Activated CD4-positive, alpha-beta T cell treated with anti-CD3 and anti-CD28 coated beads for 48 hours (primary cell): ENCODE measurements at places on chromosomes 5 and 9.

DNA sequence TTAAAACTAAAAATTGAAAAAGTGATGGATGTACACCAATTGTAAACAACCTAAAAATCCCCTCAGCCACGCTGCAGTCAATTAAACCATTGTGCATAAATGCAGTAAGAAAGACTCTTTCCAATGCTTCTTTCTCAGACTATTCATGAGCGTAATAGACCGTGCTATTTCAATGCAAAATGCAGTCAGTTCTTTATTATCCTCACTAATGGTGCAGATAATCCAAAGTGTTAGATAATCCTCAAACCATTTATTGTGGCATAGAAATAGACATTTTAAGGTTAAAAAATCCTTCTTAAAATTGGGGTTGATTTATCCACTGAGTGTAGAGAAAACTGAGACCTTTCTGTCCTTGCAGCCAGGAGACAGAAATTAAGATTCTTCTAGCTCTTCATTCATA lies 1862.8 kb downstream of the EFNA5 start:
- DNase-seq: no peak

- no peak for DNase-seq
These were observed 15.3 kb downstream of the ZNF462 start for GRCh38 chr9:106878081-106878837.

- DNase-seq: no peak
These were observed 89.1 kb upstream of the PTPRD start for GRCh38 chr9:10701906-10702305.

GRCh38 chr5:69305512-69305911 lies 27.1 kb downstream of the CCDC125 start:
- no peak for DNase-seq

DNA sequence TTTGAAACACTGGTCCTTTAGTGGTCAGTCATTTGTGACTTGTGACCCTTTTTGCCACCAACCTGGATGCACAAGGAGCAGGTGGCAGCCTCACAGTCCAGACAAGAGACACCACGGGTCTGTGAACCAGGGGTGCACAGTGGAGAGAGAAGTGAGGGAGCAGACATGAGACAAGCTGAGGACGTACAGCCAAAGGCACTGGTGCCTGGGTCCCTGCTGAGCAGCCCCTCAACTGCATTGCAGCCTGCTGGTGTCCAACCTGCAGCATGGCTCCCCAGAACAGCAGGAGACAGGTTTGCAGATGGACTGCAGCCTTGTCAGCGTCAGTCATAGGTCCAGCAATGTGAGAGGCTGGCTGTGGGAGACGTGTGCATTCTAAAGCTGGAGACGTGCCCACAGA lies 124.2 kb upstream of the FSTL4 start:
- no peak for DNase-seq

GRCh38 chr9:124210697-124211096 lies 47.1 kb upstream of the NEK6 start:
- DNase-seq: peak; percentile 66

GRCh38 chr5:76085243-76085579 lies 2.0 kb downstream of the SV2C start:
- no peak for DNase-seq

DNA sequence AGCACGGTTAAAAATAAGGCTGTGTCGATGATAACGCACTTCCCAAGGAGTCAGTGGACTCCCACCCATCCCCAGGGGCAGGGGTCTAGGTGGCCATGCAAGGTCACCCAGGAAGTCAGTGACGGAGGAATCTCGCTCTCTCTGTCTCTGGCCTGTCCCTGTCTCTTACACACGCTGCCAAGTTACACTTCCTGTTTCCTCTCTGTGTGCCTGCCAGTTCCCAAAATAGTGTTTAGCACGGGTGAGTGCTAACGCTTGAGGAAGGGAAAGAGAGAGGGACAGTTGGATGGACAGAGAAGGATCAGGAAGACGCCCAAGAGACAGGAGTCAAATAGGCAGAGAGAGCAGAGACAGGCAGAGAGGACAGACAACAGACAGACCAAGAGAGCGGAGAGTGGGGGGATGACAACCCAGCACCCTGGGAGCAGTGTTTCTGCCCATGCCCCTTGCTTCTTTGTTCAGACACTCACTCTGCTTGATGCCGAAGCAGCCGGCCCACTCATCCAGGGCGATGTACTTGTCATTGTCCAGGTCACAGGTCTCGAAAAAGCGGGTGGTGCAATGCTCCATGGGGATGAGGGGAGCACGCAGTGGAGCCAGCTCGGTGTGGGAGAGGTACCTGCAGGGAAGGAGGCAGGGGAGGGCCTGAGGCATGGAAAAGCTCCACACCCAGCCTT lies 23.0 kb downstream of the SPARC start:
- no peak for DNase-seq

GRCh38 chr9:78565481-78565880 lies 268.6 kb downstream of the PSAT1 start:
- no peak for DNase-seq

- DNase-seq: no peak
These were observed 14.7 kb upstream of the BRD3OS start for GRCh38 chr9:134010310-134011173.

- DNase-seq: no peak
These were observed 40.2 kb upstream of the LPAR1 start for GRCh38 chr9:111078391-111079038.

- DNase-seq: peak; percentile 66
These were observed 49.9 kb downstream of the COL15A1 start for GRCh38 chr9:98993570-98993945.

GRCh38 chr9:68454579-68455334 lies 85.9 kb downstream of the TMEM252 start:
- no peak for DNase-seq

- no peak for DNase-seq
These were observed 21.8 kb upstream of the NKX2-5 start for GRCh38 chr5:173256800-173257199.

DNA sequence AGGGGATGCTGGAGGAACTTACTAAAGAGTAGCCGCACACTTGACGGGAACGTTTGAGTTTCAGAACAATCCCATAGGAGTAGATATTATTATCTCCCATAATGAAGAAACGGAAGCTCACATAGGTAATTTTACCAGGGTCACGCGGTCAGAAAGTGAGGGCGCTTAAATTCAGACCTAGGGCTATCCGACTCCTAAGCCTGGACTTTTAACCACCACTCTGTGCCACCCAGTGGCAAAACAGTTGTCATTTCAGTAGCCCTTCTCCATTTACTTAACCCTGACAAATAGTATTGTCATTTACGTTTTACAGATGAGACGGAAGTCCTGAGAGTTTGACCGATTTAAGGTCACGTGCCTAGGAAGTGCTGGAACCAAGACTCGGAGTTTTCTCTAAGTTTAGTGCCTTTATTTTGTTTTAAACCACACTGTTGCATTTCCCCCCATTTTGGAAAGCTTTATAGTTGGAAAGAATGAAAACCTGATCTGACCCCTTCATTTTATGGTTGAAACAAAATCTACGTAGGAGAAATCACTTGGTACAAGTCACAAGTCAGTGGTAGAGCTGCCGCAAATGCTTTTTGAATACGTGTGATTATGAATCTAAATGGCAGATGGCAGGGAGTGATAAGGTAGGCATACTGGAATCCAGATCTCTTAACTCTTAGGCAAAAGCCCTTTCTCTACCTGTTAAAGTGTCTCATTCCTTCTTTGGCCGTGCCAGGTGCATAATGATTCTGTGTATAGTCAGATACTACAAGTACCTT lies 650 bp downstream of the MRRF start:
- DNase-seq: no peak

DNA sequence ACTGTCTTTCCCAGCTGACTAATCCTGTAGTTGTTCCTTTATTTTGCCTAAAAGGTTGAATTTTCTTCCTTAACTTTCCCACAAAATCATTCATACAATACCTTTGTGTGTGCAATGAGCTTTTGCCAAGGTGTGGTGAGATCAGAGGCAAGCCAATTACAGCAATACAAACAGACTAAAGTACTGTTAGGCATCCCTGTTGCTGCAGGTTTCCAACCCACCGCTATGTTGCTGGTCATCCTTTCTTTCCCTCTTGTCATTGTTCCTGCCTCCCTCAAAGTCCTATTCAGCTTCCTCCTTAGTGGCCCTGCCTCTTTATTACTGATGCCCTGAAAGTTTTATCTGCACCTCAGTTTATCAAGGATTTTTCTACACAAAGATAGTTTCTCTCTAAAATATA lies 22.1 kb downstream of the ITGA2 start:
- DNase-seq: no peak

DNA sequence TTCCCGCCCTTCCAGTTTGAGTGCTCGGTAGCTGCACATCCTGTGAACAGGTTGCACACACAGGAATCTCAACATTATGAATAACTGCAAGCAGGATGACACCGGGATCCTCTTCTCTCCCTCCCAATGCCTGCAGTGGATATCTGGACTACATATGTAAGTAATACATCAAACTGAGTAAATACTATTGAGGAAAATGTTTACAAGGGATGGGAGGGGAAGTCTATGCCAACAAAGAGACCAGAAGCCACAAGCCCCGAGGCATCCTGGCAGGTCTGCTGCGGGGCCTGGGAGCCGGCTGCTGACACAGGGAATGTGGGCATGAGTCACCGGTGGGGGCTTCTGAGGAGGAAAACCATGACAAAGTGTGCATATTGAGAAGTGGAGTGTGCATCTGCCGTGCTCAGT lies 8.6 kb upstream of the ANKRD33B start:
- no peak for DNase-seq

GRCh38 chr9:118693645-118694044 lies 675.6 kb downstream of the BRINP1 start:
- DNase-seq: no peak

DNA sequence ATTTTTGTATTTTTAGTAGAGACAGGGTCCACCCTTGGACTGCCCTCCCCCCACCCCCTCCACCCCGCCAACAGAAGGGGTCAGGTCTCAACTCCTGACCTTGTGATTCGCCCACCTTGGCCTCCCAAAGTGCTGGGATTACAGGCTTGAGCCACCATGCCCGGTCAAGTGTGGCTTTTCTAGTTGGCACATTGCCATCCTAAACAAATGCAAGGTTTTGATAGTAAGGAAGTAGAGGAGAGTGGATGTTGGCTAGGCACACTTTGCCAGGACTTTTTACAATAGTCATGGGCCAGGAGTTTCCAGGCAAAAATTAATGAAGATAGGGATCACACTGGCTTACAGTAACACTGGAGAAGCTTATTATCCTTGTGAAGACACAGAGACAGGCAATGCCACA lies 62.4 kb downstream of the GALNT12 start:
- no peak for DNase-seq

- DNase-seq: no peak
These were observed 559.7 kb downstream of the ACTL7B start for GRCh38 chr9:108296056-108296455.

- DNase-seq: no peak
These were observed 61.4 kb downstream of the PARP8 start for GRCh38 chr5:50727845-50728244.

- DNase-seq: no peak
These were observed 331.7 kb upstream of the PANK3 start for GRCh38 chr5:168910874-168911273.

DNA sequence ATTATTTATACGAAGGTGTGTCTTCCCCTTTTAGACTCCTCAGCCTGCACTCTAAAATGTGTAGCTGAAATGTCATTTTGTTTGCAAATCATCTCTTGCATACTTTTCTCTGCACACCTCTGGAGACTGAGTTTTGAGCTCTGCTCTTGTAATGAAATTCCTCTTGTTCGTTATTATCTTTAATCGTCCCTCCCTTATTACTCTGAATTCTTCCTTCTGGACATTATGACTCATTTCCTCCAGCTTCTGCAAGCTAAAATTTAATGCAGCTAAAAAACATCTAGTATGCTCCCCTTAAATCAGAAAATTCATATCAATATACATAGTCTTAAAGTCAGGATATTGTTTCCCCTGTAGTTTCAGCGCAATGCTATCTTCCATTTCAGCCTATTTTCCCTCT lies 13.5 kb downstream of the ISL1 start:
- no peak for DNase-seq

- no peak for DNase-seq
These were observed 147.8 kb downstream of the TENT4A start for GRCh38 chr5:6861036-6861435.

DNA sequence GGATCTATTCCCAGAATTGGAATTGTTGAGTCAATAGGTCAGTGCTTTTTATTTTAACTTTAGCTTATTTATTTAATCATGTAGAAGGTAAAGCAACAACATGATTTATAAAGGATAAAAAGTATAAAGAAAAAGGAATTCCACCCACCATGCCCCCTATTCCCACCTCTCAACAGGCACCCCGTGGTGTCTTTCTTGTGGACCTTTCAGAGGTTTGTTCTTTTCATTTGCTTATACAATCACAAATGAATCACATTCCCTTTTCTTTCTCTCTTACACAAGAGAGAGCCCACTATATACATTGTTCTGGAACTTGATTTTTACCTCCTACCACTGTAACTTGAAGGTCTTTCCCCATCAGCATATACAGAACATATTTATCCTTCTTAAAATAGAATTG lies 37.2 kb upstream of the SMIM32 start:
- DNase-seq: no peak

- DNase-seq: no peak
These were observed 11.1 kb downstream of the GOLPH3 start for GRCh38 chr5:32163053-32163452.

DNA sequence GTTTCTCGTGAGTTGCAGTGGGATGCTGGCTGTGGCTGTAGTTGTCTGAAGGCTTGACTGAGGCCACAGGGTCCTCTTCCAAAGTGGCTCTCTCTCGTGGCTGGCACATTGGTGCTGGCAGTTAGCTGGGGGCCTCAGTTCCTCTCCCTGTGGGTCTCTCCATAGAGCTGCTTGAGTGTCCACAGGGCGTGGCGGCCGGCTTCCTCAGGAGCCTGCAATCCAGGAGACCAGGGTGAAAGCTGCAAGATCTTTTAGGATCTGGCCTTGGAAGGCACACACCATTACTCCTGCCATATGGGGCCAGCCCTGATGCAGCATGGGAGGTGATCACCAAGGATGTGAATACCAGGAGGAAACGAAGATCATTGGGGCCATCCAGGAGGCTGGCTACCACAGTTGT lies 41.1 kb downstream of the ANKRD33B start:
- no peak for DNase-seq

GRCh38 chr5:87403899-87404298 lies 8.8 kb downstream of the CCNH start:
- no peak for DNase-seq

DNA sequence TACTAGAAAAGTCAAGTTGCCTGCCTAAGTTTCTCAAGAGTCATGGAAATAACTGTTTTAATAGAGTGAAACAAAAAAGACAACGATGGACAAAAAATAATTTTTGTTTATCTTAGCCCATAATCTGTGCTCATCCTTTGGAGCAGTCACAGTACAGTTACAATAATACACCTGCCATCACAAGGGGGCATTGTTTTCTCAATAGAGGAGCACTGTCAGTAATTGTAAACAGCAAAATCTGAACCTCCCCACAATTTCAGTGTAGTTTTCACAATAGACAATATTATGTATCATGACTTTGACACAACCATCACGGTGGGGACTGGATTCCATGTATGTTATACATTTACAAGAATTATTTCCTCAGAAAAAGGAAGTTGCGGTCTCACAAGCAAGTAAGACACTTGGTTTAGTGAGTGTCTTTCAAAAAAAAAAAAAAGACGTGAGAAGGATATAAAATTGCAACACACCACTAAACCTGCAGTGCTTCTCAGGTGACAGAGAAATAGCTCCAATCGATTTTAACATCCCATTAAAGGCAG lies 586.3 kb downstream of the PTPRD start:
- no peak for DNase-seq
